T-helper 9 cell (primary cell): ENCODE measurements at places on chromosomes 3 and 15.

DNA sequence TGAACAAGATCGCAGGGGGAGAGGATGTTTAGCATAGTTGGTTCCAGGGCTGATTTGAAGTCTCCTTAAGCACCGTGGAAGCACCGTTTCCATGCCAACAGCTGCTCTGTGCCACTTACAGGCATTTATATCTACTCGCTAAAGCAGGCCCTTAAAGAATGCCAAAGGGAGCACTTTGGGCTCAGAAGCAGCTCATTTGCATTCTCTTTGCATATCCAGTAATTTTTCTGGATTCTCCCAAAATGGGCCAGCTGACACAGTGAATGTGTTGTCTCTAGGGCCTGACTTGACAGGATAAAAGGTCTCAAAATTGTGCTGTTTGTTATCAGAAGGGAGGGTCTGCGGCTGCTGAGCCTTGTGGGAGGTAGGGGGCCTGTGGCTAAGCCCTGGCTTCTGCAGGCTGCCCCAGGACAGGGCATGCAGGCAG, 138.6 kb downstream of the FBLN2 start:
- no peak for DNase-seq

- DNase-seq = no peak
These were observed 70.7 kb downstream of the BLM start for GRCh38 chr15:90787881-90788280.

GRCh38 chr3:145219355-145220235, 941.4 kb downstream of the PLOD2 start:
- no peak for DNase-seq

GRCh38 chr3:126527006-126527405, 3.1 kb downstream of the CHST13 start:
- DNase-seq = no peak

DNA sequence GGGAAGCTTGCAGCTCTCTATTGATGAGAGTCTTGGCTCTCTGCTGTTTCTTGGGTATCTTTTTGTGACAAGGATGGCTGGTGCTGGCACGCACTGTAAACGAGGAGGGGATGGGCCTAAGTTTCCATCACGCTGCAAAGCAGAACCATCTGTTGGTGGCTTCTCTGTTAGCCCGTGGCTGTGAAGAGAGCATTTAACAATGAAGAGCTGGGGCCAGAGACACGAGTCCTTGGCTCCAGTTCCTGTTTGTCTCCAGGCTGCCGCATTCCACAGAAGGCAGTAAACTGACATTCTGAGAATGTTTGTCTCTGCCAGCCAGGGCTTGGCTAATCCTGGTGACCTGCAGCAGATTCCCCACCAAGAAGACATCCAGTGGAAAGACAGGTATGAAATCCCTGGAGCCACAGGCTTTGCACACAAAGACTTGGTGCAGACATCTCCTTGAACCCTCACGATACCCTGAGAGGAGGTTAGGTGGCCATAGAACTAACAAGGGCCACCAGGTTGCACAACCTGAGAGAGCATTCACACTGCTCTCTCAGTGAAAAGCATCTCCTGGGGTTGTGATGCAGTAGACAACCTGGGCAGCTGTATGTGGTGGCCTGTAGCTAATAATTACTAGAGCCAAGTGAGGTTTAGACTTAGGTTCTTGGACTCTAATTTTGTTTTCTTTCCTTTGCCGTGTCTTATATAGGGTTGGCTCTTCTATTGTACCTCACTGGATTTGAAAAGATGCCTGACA, 130.9 kb downstream of the ASB7 start:
- DNase-seq = no peak

DNA sequence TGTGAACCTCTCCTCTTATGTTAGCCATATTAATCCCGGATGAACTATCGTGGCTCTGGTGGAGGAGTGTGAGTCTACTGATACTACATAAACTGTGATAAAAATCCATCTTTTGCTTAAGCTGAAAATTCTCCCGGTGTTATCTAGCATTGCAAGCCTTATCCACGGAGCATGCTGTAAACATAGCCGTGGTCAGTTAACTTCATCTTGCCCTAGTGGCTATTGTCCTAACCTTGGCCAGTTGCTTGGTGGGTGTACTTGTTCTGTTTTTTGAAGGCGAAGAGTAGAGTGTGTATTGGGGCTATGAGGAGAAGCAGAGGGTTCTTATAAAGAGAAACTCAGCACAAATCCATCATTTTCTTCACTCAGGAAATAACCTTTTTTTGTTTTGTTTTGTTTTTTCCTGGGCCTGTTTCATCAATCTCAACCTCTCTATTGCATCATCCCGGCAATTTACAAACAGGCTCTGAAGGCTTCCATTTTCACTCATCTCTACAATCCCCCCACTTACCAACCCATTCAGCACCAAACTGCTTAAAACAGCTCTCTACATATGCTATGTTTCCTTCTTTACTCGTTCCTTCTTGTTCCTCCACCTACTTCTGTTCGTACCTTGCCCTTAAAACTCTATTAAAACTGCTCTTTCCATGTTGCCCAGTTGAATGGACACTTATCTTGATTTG, 135.5 kb upstream of the PTX3 start:
- no peak for DNase-seq

DNA sequence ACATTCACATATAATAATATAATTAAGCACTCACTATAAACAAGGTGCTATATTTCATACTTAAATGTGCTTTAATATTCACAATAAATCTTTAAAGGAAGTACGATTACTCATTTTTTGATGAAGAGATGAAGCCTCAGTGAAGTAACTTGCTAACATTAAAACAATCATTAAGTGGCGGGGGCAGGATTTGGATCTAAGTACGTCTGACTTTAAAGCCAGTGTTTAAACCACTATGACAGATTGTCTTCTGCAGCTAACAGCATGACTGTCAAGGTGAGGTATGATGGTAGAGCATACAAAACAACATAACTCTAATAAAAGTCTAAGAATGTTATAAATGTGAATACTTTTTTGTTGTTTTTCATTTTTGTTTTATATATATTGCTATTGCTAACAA, 862.1 kb downstream of the ROBO1 start:
- no peak for DNase-seq

- peak; percentile 26 for DNase-seq
These were observed 11.2 kb downstream of the SH2D7 start for GRCh38 chr15:78103406-78104118.

DNA sequence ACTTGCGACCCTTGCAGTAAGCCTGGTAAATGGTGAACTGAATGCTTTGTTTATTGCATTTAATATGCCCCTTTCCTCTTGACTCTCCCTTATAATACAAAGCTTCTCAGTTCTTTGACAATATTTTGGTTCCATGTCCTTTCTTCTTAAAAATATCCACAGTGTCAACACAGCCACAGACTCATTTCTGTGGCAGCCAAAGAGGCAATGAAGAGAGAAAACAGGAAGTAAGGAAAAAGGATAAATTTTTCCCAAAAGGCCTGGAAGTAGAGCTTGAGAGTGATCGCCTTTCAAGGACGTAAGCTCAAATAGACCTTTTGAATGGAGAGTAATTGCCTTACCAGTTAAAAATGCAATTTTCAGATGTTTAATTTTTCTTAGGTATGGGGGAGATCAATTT, 59.4 kb downstream of the PEX5L start:
- DNase-seq = no peak

- DNase-seq = no peak
These were observed 72.6 kb upstream of the IL12A start for GRCh38 chr3:159916052-159916451.

- DNase-seq = no peak
These were observed 217.0 kb downstream of the PDCD6IP start for GRCh38 chr3:34015204-34016142.

DNA sequence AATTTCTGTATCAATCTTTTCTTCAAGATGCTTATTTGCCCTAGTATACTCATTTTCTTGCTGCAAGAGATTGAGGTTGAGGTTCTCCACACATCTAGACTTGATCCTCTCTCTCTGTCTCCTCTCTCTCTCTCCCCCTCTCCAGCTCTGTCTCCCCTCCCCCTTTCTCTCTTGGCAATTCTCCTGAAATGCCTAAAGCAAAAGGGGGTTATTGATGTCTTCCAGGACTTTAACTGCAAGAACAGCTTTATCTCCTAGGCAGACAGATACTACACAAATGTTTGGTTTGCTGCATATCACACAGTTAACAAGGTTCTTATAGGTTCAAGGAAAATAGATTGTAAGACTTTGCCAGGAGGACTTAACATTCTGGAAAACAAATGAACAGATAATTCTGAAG, 52.1 kb downstream of the TMEM212 start:
- no peak for DNase-seq

- DNase-seq = no peak
These were observed 15.3 kb downstream of the B3GNT5 start for GRCh38 chr3:183268366-183268765.

GRCh38 chr3:33636125-33636850, 81.8 kb downstream of the CLASP2 start:
- no peak for DNase-seq

GRCh38 chr3:127106456-127106855, 86.5 kb upstream of the PRR23E start:
- DNase-seq = no peak

- DNase-seq = no peak
These were observed 21.8 kb upstream of the IL1RAP start for GRCh38 chr3:190492129-190492528.

DNA sequence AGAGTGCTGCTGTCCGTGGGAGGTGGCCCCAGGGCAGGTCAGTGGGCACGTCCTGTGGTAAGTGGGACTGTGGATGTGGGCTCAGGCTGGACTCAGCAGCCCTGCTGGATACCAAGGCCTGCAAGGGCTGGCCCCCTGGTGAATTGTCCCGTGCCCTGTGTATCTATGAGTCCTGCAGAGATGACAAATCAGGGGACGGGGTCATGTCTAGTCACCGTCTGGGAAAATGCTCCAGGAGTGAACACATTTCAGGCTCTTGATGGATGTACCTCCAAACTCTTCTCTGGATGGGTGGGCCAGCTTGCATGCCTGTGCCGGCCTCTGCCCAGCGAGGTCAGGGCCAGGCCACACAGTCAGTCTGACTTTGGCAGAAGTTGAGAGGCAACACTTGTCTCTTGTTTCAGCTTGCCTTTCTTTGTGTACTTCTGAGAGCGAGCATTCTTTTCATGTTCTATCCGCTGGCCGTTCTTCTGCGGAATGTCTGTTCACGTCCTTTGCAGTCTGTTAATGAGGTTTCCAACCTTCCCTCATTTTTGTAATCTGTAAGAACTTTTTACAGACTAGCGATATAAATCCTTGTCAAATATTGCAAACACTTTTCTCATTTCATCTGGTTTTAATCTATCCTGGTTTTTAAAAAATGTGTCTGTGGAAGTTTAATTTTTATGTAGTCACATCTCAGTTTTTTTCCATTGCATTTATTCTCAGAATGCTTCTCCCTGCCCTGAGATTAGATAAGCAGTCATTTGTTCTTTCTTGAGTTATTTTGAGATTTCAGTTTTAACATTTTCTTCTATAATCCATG, 11.4 kb upstream of the STAB1 start:
- DNase-seq = no peak

GRCh38 chr3:159919873-159920272, 68.8 kb upstream of the IL12A start:
- DNase-seq = no peak

DNA sequence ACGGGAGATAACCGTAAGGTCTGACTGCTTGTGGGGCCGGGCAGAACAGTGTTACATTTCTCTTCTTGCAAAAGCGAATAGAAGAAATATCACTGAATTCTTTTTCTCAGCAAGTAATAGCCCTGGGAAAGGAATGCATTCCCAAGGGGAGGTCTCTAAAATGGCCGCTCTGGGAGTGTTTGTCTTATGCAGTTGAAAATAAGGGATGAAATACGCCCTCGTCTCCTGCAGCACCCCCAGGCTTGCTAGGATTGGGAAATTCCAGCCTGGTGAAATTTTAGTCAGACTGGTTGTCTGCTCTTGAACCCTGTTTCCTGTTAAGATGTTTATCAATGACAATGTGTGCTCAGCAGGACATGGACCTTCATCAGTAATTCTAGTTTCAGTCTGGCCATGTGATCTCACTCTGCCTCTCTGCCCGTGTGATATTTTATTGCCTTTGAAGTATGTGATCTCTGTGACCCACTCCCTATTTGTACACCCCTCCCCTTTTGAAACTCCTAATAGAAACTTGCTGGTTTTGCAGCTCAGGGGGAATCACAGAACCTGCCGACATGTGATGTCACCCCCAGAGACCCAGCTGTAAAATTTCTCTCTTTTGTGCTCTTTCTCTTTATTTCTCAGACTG, 715.6 kb downstream of the ROBO1 start:
- peak; percentile 0 for DNase-seq

GRCh38 chr3:124786511-124787241, 56.4 kb downstream of the UMPS start:
- DNase-seq = no peak

DNA sequence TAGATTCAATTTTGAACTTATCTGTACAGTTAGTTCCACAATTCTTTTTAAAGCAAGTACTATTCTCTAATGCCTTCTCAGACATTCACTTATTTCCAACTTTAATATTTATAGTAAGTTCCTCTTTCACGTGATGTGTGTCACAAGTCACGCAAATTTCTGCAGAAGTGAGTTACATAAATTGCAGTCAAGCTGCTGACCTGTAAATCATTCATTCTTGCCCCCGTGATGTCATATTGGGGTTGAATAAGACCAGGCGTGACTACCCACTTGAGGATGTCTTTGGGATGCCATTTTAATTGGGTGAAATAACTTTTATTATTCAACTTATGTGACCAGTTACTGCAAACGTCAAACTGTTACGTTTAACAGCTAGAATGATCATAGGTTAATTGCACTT, 15.1 kb downstream of the PPARG start:
- no peak for DNase-seq

GRCh38 chr3:115403786-115404185, 219.5 kb upstream of the GAP43 start:
- no peak for DNase-seq

- no peak for DNase-seq
These were observed 38.4 kb upstream of the VPS8 start for GRCh38 chr3:184773283-184774186.

- DNase-seq = no peak
These were observed 1.1 kb upstream of the VPS18 start for GRCh38 chr15:40893019-40893670.

DNA sequence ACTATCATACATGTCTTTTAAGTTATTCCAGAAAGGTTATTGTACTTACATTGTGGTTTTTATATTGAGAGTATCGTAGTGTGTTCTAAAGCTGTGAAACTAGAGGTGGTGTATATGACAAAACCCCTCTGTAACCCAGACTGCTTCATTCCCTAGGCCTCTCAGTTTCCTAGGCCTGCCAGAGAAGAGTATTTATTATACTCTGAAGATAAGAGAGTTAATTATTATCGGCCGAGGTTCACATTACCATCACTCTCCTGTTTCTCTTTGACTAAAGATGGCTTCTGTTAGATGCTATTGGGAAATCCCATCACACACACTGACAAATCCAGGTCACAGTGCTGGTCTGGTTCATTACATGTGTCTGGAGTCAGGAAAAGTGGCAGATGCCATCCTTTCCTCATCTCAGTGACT, 20.5 kb downstream of the EXOSC7 start:
- no peak for DNase-seq

GRCh38 chr3:150663461-150663860, 40.3 kb downstream of the ERICH6 start:
- DNase-seq = no peak

GRCh38 chr3:143811602-143812001, 36.7 kb downstream of the SLC9A9 start:
- no peak for DNase-seq

GRCh38 chr3:12159227-12159601, 502 bp upstream of the TIMP4 start:
- no peak for DNase-seq

- no peak for DNase-seq
These were observed 127.9 kb upstream of the PFN2 start for GRCh38 chr3:150098621-150099020.
